Mesothelial cell of epicardium (in vitro differentiated cells): ENCODE measurements at places on chromosomes 5 and 9. TPM values are rescaled to one million over a fixed set of nuclear protein-coding genes. Genes with fewer than 3 reads are reported as not detected.

MEIKIN gene
- not detected in 3 replicates for total RNA-seq

ATOX1 gene
- total RNA-seq: 92.6 to 101 TPM (median 97.1 TPM) in 3 replicates

GRCh38 chr9:87436716-87437115 lies 61.0 kb upstream of the DAPK1 start:
- DNase-seq: no peak
- no peaks in the 10 kb centered on the region for H3K27me3 ChIP-seq

- DNase-seq: no peak
- no peak overlapping the region for H3K4me3 ChIP-seq
- no peaks in the 10 kb centered on the region for H3K36me3 ChIP-seq
- H3K27me3 ChIP-seq: no peaks in the 10 kb centered on the region
- H3K27ac ChIP-seq: peak overlapping the region; percentile 71
These were observed 517.6 kb downstream of the BNC2 start for GRCh38 chr9:16352791-16353401.

DNA sequence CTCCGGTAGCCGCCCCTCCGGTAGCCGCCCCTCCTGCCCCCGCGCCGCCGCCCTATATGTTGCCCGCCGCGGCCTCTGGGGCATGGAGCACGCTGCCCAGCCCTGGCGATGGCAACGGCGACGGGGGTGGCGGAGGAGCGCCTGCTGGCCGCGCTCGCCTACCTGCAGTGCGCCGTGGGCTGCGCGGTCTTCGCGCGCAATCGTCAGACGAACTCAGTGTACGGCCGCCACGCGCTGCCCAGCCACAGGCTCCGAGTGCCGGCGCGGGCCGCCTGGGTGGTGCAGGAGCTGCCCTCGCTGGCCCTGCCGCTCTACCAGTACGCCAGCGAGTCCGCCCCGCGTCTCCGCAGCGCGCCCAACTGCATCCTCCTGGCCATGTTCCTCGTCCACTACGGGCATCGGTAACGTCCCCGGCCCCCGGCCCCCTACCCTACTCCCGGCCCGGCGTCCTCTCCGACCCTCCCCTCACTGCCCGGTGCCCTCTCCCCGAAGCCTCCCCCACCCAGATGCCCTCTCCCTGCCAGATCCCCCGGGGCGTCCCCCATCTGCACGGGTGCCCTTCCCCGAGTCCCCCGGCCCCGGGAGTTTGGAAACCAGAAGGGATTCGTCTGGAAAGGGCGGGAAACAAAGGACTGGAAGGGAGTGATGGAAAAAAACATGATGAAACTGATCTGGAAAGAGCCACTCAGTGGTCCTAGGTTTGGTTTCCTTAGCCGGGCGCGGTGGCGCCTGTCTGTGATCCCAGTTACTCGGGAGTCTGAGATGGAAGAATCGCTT lies 417 bp downstream of the SRD5A1 start:
- no peak for DNase-seq
- peak overlapping the region; percentile 77 for H3K27ac ChIP-seq
- H3K4me1 ChIP-seq: peaks cover 13% of the 10 kb centered on the region
- no peaks in the 10 kb centered on the region for H3K27me3 ChIP-seq

GPR151 gene
- total RNA-seq: not detected in 3 replicates

DNA sequence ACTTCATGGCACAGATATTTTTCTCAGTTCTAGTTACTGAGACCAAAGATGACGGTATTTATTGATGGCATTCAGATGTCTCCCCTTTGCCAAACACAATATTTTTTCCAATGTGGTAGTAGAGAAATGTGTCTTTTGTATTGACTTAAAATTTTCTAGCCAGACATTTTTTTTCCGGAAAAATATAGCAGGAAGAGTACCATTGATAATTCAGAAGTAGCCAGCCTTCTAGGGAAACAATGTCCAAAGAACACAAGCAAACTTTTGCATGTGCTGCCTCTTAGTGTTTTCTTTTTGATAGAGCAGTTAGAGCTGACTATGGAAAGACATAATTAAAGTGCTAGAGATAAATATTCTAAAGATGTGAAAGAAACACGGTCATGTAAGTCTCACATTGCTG lies 231.4 kb downstream of the MARCHF11 start:
- H3K4me3 ChIP-seq: no peak overlapping the region
- DNase-seq: no peak

DNA sequence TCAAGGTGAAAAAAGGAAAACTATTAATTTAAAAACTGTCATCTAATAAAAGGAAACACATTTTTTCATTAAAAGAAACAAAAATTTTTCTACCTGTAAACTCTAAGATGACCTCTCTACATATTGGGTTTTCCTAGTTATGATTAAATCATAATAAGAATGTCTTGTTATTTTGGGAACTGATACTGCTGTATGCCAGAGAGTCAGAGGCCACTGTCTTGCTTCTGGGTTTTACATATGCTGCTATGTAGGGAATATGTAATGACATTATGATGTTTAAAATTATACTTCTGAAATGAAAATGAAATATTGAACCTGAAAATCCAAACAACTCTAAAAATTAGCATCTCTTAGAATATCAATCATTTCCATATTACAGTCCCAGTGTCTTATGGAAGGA lies 63.7 kb downstream of the FEM1C start:
- H3K36me3 ChIP-seq: no peaks in the 10 kb centered on the region
- H3K27me3 ChIP-seq: peaks cover 29% of the 10 kb centered on the region
- H3K27ac ChIP-seq: no peak overlapping the region
- DNase-seq: no peak

DNA sequence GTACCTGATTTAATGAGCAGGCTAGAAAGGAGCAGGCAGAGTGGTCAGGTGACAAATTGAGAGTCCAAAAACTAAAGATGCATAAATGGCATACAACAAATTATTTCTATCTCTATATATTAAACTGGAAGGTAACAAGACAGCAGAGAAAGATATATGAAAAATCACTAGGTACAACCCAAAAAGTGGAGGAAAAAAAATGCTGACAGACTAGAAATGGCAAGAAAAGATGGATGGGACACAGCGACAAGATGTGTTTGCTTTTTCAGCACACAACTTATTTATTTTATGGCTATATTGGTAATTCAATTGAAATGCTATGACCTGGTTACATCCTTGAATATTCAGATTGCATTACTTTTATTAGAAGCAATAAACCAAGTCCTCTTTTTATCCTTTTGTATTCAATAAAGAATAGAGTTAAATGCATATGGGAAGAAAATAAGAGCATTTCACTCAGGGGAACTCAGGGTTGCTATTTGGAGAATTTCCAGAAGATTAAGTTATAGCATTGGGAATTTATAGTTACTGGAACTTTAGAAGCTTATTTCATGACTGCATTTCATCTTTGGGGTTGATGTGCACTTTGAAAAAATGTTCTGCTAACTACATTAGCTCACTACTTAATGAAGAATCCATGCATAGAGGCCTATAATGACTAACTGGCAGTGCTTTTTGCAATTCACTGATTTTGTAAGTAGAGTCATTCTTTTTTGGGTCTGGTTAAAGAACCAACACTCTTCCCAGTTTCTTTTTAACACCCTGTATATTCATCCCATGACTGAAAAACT lies 566.6 kb upstream of the TUSC1 start:
- no peak overlapping the region for H3K27ac ChIP-seq
- H3K4me3 ChIP-seq: no peak overlapping the region
- no peaks in the 10 kb centered on the region for H3K27me3 ChIP-seq
- DNase-seq: no peak
